A172 (cell line): ENCODE measurements at places on chromosomes 6 and 20.

DNA sequence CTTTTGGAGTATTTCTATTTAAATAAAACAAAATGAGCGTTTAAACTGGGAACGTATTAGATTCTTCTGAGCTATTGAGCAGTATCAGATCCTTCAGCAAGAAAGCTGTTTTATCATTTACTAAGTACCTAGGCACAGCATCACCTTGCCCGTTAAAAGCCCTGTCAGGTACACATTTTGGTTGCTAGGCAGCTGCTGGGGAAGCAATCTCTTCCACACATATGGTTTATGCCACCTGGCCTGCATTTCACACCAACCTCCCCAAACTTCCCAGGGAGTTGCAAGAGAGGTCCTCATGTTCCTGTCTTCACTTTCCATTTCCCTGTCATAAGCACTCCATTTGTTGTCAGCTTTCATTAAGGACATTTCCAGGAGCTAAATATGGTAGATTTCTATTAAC, 400.1 kb downstream of the PLCB1 start:
- no peak for DNase-seq

DNA sequence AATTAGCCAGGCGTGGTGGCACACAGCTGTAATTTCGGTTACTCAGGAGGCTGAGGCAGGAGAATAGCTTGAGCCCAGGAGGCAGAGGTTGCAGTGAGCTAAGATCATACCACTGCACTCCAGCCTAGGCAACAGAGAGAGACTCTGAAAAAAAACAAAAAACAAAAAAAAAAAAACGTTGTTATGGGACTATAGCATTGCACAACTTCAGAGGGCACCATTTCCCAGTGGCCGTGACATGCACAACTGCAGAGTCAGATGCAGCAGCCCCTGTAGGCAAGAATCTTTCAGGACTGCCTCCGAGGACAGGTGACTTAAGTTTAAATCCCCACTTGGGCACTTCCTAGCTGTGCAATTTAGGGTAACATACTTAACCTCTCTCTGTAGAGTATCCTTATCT, 64.0 kb downstream of the ZNF217 start:
- no peak for DNase-seq

DNA sequence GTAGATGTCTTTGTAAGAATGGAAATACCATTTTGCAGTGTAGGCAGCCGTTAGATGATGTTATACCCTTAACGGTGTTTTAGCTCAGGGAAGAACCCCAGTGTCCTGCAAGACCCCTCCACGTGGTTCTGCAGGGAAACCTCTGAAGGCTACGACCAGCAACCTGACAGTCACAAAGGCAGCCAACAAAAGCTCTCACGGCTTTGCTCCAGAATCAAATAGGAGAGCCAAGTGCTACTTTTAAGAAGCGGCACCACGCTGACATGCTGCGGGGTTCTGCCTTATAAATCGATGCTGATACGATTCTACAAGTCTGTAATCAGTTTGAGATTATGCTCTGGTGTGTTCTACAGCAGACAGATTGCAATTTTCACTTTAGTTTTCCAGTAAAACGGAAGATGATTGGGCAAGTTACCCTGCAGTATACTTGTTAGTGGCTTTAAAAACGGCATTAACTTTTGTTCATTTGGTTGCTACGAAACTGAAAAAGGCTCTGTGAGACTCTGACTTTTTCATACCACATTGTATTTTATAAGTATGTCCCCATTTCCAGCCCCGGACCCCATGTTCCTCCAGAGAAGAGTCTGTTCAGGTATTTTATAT, 312.9 kb downstream of the SAMD5 start:
- no peak for DNase-seq

- no peak for DNase-seq
Observed at GRCh38 chr6:114055349-114055748, 84.4 kb upstream of the HDAC2 start.

GRCh38 chr6:98833057-98833306, 1.4 kb upstream of the POU3F2 start:
- DNase-seq: no peak

DNA sequence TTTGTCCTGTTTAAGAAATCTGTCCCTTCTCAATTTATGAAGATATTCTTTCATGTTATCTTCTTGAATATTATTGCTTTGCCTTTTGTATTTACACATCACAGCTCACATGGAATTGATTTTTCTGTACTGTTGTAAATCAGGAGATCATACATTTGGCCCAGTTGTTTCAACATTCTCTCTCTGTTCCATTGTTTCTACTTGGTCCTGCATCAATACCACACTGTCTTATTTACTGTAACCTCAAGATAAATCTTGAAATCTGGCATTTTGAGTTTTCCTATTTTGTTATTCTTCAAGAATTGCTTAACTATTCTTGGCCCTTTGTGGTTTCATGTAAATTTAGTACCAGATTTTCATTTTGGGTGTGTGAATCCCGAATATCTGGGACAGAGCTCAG, 121.7 kb upstream of the CCN2 start:
- no peak for DNase-seq
